Epithelial cell of prostate (primary cell): ENCODE measurements at places on chromosomes 6 and 20.

DNA sequence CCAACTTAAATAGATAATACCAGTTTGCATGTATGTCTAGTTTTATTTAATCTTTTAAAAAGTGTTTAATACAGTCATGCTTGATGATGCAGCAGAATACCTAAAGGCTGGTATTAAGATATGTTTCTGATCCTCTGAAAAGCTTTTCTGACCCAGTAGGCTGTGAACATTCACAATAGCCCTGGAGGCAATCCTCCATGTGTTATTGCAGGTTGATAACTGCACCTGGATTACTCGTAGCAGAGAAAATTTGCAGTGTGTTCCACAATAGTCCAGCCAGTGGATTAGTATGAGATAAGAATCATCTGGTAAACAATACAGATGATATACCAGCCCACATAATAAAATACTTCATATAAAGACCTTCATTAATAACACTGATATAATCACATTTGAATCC is 178.9 kb upstream of the RNF217 start:
- no peak for DNase-seq

DNA sequence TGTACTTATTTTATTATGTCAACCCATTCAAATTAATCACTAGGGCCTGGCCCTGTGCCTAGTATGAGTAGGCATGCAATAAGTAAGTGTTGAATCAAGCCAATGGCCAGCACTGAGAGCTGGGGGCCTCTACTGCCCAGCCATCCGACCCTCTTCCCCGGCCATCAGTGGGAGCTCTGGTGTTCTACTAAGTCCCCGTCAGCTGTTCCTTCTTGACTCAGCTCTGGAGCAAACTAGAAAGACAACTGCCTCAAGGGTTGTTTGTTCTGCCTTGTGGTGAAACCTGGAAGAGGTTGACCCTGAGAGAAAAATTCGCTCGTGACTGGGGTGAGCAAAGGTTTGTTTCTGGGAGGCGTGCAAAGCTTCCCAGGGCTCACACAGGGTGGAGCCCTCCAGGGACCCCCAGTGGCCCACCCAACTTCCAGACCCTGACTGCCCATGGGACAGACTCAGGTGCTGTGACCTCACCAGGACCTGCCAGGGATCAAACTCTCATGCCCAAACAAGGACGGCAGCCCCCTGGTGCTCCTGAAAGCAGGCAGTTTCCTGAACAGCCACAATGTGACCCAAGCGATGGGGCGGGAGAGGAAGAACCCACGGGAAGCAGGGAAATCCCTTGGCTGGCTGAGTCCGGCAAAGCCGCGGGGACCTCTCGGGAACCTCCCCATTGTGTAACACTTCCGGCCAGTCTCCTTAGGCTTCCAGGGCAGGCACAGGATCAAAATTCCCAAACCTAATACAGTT is 50.4 kb downstream of the BANF2 start:
- no peak for DNase-seq

DNA sequence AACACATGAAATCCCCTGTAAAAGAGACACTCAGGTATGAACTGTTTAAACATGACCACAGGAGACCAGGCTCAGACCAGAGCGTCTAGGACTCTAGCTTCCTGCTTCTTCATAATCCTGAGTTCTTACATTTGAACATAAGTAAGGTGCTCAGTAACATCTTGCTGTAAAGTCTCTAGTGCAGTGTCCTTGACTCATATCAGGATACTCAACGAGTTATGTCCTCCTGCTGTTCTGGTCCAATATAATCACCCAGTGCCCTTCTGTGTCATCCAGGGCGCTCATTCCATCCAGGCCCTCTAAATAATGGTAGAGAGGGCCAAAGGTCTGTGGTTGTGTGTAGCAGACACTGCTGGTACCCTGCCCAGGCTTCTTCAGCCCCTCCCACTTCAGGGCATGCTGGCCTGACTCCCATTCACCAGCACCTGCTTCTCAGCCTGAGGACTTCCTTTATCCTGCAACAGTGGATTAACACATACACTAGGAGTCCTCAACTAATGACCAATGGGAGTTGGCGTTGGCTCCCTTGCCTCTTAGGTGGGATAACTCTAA is 66.8 kb upstream of the MOCS1 start:
- DNase-seq: no peak

- DNase-seq: no peak
Observed at GRCh38 chr20:15611541-15611940, 961.7 kb downstream of the KIF16B start.

- no peak for DNase-seq
Observed at GRCh38 chr6:19100752-19101151, 713.6 kb downstream of the RNF144B start.

GRCh38 chr20:53629436-53629835 is 35.8 kb upstream of the ZNF217 start:
- no peak for DNase-seq

DNA sequence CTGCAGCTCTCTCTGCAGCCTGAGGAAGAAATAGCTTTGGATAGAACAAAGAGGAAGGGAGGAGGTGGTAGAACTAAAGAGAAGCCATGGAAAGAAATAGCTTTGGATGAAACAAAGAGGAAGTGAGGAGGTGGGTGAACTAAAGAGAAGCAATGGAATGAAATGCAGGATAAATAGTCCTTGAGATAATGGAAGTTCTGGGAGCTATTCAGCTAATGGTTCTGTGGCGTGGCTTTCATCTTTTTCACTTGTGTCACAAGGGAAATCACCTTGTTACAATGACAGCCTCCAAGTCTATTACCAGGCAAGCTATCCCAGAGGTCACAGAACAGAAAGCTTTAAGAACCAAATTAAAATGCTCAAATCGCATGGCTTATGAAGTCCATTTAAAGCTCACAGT is 141.3 kb upstream of the ARG1 start:
- DNase-seq: no peak

GRCh38 chr6:165717732-165718465 is 54.9 kb upstream of the PDE10A start:
- DNase-seq: no peak

GRCh38 chr6:69026715-69027114 is 391.6 kb downstream of the ADGRB3 start:
- DNase-seq: no peak
